WERI-Rb-1 (cell line): ENCODE measurements at places on chromosomes 11 and 22.

GRCh38 chr22:43217285-43218030 lies 30.5 kb upstream of the TTLL12 start:
- DNase-seq: no peak

DNA sequence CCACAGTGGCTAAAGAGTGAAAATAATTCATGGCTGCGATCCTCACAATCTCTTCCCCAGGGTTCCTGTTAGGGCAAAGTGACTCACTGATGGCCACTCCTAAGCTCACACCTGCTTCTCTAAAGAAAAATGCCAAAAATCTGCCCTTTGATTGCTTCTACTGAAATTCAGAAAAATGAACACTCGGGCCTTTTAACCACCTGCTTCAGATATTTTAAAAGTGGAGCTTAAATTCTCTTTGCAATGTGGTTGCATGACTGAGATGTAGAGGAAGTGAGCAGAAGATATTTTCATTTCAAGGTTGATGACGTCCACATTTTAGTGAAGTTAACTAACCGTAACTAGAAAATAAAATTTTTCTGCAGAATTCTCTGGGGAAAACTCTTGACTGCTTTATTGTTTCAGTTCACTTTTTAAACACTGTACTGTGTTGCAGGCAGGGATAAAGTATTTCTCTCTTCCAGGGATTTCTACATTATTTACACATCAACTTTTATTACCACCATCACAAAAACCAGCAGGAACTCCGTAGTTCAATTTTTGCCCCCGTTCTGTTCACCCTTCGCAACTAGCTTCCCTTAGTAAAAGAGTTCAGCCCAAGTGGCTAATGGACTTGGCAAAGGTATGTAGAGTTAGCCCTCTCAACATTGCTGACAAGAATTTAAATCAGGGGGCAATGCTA lies 8.5 kb downstream of the RAB30 start:
- no peak for DNase-seq

GRCh38 chr11:93905384-93905783 lies 55.0 kb upstream of the VSTM5 start:
- peak; percentile 30 for DNase-seq

DNA sequence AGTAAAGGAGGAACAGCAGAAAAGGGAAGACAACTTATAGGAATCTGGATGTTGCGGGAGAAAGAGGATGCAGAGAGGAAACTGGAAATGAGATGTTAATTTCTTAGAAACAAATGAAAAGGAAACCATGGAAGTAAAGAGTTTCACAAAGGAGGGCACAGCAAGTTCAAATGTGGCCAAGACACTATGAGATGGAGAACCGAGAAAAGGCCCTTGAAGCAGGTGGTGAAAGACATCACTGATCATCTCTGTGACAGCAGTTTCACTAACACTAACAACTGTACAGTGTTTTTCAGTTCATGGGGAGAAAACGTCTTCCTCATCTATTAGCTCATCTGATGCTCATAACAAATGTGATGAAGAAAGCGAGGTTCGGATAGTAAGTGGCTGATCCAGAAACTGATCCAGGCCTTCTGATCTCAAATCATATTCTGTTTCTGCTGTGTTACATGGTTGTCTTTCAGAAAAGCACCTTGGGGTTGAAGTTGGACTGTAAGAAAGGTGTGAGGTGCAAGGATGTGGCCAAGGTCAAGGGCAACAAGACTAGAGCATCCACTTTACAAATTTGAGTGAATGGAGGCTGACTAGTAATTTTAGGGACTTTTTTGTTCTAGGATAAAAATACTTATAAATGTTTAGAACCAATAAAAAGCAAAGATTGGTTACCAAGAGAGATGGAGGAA lies 492.1 kb upstream of the CADM1 start:
- DNase-seq: no peak

- no peak for DNase-seq
Measured at GRCh38 chr22:21628386-21629254, 1.2 kb downstream of the YDJC start.

- no peak for DNase-seq
Measured at GRCh38 chr22:32308934-32309333, 48.7 kb upstream of the RFPL3 start.

GRCh38 chr11:41235668-41236067 lies 223.8 kb downstream of the LRRC4C start:
- no peak for DNase-seq

GRCh38 chr11:120882175-120882574 lies 141.7 kb upstream of the TBCEL start:
- no peak for DNase-seq

DNA sequence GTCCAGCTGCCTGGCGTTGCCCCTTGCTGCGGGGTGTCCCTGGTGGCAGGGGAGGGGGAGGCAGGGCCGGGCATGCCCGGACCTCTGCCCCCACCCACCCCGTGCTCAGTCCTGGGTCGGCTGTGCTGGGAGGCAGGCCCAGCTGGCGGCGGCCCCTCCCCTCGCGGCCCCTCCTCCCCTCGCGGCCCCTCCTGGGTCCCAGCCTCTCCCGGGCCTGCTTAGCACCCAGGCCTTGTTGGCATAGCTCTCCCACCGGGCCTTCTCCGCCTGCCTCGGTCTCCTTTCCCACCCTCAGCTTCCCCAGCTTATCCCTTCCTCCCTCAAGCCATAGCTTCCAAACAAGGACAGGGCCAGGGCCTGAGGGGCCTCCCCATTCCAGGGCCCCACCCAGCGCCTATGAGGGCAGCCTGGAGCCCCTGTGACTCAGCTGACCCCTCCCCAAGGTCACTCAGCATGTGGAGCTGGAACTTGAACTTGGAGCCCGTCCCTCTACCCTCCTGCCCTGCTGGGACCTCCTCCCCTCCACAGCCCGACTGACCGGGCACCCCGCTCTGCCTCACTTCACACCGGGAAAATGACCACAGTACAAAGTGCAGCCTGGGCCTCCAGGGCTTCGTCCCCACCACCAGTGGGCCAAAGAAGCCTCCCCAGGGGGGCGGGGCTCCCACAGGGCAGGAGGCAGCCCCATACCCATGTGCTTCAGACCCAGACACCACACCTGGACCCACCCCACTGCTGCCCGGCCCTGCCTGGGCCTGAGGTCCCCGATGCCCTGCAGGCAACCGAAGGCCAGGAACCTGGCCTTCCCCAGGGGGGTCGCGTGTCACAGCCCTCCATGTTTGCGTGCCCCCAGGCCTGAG lies 1.2 kb downstream of the EPS8L2 start:
- peak; percentile 71 for DNase-seq

DNA sequence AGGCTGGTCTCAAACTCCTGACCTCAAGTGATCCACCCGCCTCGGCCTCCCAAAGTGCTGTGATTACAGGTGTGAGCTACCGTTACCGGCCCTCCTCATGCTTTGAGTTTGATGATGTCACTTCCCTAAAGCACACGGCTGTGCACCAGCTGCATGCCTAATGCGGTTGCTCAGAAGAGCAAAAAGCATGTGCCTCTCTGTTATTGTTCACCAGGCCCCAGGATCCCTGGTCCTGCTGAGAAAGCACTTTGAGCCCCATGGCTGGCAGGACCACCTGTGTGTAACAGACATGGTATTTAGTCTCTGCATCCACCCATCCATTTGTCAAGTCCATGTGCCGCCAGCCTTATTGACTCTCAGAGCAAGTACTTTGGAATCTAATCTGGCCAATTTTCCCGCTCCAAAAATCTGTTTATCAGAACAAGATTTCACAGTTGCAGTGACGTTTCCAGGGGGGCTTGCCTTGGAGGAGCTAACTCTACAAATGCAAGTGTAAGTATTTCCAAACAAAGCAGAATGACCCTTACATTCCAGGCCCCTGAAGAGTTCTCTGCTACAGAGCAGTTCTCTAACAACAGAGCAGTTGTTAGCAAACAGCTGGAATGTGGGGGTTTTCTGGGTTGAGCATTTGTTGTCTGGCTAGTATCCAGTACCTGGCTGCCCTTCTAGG lies 89.4 kb downstream of the LDLRAD3 start:
- DNase-seq: no peak

DNA sequence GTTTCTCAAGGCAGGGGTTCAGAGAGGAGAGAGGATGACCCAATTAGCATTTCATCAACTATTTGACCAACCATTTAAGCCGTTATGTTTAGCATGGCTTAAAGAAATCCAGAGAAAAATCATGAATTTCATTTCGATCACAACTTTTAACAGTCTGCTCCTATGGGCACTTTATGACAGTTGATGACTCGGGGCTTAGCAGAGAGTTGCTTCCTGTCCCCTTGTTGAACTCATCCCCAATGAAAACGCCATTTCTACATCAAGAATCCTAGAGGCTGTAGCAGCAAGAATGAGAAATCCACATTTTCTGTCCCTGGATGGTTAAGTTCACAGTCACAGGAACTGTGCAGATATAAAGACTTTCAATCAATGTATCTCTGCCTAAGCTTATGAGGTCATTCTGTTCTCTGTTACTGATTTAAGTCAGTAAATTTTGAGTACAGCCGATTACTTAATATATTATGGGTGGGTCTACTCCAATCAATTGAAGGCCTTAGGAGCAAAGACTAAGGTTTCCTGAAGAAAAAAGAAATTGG lies 81.1 kb downstream of the BDNF start:
- no peak for DNase-seq

DNA sequence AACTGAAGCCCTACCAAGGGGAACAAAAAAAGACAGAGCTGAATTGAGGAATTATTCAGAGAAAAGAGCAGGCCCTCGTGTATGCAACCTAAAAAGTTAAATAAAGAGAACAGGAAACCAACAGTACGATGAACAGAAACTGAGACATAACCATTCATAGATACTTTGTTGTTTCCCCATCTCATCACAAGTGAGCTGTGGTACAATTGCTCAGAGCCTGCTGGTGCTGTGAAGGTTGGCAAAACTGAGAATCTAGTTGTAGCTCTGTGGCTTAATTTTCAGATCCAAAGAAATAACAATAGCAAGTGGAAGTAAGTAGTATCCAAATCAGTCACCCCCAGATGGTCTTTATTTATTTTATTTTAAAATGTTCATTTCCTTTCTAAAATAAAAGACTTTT lies 37.7 kb upstream of the BLID start:
- no peak for DNase-seq

GRCh38 chr11:84829162-84829561 lies 798.0 kb downstream of the DLG2 start:
- DNase-seq: no peak

DNA sequence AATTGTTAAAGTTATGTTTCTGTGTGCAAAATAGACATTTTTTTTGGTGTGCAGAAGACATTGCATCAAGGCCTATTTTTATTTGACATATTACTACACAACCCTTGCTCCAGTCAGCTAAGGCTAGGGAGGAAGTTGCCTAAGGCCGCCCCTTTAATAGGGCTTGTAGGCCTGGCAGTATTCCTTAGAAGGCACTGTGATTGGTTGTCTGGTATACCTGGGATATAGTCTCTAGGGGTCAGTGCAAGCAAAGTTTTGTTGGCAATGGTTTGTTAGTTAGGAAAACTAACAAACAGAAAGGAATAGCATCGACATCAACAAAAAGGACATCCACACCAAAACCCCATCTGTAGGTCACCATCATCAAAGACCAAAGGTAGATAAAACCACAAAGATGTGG lies 16.9 kb downstream of the CCDC15 start:
- peak; percentile 23 for DNase-seq

DNA sequence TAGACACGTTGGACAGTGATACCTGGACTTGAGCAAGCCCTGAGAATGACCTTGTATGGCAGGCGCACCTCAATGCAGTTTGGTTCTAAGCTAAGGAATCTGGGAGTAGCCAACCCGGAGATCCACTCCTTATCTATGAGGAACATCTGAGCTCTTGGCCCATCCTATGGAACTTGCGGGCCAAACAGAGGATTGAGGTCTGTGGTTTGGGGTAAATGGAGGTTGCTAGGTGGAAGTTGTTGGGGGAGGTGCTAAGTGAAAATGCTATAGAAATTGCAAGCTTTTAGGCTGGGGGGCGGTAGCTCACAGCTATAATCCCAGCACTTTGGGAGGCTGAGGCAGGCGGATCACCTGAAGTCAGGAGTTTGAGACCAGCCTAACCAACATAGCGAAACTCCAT lies 8.9 kb downstream of the GDPD5 start:
- DNase-seq: no peak

DNA sequence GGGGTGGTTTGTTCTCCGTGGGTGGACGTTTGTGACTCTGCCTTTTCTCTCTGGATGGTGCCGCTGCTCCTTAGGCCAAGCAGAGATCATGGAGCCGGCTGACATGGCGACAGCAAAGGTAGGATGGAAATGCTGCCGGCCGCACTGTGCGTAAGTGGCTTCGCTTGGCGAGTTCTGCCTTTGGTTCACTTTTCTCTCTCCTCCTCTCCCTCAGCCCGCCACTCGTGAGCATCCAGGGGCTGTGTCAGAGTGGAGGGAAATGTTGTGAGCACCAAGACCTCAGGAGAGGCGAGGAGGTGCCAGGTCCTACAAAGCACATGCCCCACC lies 80.5 kb downstream of the GRAMD1B start:
- no peak for DNase-seq

GRCh38 chr11:78429660-78430059 lies 12.0 kb upstream of the GAB2 start:
- DNase-seq: no peak

DNA sequence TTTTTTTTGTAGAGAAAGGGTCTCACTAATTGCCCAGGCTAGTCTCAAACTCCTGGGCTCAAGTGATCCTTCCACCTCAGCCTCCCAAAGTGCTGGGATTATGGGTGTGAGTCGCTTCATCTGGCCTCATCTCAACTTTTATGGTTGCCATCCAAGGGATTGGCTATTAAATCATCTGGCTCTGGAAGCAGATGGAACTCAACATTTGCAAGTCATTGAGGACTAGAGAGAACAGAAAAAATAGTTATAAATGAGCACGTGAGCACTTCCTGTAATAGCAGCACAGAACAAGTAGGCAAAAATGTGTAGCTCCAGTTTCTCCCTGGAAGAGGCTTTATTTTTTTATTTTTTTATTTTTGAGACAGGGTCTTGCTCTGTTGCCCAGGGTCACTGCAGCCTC lies 22.3 kb upstream of the PATL1 start:
- no peak for DNase-seq

GRCh38 chr11:102734650-102735049 lies 9.9 kb upstream of the MMP8 start:
- DNase-seq: no peak

DNA sequence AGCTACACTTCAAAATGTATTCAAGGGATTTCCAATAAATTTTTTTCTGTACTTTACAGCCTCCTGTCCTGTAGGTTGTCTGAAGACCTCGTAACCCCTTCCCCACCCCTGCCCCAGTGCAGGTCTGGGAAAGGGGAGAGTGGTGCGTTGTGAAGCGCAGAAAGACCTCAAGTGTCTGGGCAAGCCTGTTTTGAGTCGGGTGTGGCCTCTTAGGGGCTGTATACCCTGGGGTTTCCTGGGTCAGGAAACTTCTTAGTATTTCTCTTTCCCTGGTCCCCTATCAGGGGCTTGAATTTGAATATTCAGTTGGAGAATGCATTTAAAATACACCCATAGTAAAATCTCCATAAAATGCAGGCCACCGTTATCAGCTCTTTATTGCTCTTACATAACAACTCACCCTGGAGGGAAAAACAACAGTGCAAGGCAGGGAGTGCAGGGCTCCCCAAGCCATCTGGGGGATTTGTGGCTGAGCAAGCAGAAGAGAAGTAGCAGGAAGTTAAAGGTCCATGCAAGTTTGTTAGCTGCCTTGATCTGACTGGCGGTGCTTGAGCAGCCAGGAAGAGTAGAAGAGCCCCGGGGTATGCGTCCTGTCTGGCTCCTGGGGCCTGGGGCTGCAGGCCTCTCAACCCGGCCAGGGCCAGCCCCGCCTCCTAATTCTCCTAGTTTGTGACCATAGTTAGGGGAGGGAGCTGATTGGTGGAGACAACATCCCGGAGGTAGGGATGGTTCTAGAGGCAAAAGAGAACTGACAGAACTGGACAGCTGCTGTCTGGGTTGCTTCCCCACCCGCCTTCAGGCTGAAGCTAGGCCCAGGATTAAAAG lies 25.7 kb downstream of the ARHGAP1 start:
- DNase-seq: peak; percentile 46
